ENCODE measurements at places on chromosomes 16 and 17.

GRCh38 chr16:80060470-80060869 is 459.9 kb upstream of the MAF start:
- no peak for DNase-seq

- DNase-seq = no peak
Observed at GRCh38 chr16:12675046-12675445, 128.6 kb downstream of the CPPED1 start.

DNA sequence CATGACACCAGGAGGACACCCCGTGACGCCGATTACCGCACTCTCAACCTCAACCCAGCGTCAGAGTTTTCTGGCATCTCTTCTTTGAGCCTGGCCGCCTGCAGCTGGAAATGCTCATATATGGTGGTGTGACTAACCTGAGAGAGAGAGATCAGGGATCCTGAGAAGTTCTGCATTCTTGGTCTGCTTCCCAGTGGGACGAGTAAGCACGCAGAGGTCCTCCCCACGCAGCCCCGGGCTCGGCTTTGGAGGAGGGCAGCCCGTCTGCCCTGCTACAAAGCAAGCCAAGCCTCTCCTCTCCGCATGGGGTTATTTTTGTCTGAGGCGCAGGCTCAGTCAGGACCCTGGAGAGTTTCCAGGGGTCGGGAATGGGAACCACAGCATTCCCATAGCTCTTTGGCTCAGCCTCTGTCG is 16.5 kb downstream of the CRISPLD2 start:
- DNase-seq = no peak

DNA sequence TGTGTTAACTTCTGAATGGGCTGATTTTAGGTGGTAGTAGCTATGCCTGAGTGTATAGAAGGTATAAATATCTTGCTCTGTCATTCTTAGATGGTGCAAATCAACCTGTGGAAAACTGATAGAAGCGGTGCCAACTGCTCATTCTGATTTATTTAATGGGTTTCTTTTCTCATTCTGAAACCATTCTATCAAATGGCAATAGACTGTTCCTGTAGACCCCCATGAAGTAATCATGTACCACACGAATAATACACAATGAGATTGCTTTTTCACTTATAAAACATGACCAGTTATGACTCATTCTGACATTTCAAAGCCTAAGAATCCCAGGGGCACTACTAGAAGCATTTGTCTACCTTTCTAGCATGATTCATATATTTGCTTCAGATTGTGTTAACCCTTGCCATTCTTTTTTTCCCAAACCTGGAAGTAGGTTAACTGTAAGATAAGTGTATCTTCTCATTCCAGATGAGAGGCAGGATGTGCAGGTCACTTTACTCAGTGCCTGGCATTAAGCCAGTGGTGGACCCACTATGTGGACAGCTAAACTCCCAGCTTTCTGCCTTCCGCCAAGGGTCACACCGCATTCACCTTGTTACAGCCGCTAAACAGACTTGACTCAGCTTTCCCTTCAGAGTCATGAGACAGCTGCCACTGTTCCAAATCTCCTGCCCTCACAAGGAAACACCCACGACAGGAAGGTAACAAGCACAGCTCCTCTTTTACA is 16.4 kb upstream of the SLC16A11 start:
- DNase-seq = peak; percentile 64

GRCh38 chr17:41267711-41268110 is 2.5 kb downstream of the KRTAP9-6 start:
- DNase-seq = no peak

DNA sequence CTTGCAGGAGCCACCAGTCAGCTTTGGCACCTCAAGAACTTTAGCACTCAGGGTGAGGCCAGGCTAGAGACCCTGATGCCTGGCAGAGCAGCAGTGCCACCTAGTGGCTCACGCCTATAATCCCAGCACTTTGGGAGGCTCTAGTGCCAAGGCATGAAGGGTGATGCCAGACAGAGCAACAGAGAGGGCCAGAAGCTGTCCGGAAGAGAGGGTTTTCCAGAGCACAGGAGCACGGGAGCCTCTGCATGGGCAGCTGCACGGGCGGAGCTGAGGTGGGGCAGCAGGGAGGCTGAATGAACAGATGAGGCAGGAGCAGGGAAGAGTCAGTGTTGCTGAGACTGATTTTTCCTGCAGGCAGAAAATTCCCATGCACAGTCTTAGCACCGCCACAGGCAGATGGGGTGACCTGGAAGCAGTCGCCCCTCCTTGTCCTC is 38.9 kb downstream of the MYH3 start:
- peak; percentile 69 for DNase-seq

- DNase-seq = no peak
Observed at GRCh38 chr17:66220079-66220835, 9.0 kb downstream of the APOH start.

GRCh38 chr17:69796078-69796477 is 278.9 kb upstream of the KCNJ16 start:
- DNase-seq = no peak

DNA sequence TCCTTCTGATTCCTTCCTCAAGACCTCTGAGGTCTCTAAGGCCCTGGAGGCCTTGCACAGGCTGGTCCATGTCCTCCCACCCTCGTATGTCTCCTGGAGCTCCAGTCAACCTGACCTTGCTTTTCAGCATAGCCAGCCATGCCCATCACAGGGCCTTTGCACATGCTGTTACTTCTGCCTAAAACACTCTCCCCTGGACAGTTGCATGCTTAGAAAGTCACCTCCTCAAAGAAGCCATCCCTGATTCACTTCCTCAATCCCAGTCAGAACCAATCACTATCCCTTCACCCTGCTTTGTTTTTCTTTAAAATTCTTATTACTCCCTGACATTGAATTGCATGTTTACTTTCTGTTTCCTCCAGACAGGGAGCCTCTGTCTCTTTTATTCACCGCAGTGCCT is 322.1 kb upstream of the CCL2 start:
- DNase-seq = no peak

- no peak for DNase-seq
Observed at GRCh38 chr16:78515421-78515820, 416.0 kb downstream of the WWOX start.

DNA sequence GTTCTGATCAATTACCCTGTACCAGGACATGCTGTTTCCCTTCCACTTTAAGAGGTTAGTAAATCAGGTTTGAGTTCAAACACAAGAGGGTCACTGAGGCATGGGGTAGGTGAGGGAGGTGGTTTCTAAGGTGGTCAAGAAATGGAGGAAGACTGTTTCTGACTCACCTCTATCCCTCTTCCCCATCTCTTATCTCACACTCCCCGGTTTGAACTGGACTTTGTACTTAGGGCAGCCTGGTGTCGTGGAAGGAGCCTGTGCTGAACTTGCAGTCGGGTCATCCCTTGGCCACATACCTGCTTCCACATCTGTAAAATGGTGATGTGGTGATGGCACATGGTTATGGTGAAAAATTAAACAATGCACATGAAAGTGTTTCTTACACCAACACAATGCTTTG is 17.2 kb upstream of the TMEM98 start:
- no peak for DNase-seq

DNA sequence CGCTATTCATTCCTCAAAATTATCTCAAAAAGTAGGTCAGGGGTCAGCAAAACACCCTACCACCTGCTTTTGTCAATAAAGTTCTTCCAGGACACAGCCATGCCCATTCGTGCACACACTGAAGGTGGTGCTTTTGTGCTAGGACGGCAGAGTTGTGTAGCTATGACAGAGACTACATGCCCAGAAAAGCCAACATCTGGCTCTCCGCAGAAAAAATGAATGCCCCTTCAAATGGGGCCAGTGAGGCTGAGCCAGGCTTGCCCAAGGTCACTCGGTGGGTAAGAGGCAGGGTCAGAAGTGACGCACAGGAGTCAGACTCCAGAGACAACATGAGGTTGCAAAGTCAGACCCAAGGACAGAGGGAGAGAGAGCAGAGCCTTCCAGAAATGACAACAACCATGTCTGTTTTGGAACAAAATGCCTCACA is 200.1 kb downstream of the XYLT1 start:
- no peak for DNase-seq

GRCh38 chr16:49563666-49564065 is 190.1 kb downstream of the C16orf78 start:
- no peak for DNase-seq

DNA sequence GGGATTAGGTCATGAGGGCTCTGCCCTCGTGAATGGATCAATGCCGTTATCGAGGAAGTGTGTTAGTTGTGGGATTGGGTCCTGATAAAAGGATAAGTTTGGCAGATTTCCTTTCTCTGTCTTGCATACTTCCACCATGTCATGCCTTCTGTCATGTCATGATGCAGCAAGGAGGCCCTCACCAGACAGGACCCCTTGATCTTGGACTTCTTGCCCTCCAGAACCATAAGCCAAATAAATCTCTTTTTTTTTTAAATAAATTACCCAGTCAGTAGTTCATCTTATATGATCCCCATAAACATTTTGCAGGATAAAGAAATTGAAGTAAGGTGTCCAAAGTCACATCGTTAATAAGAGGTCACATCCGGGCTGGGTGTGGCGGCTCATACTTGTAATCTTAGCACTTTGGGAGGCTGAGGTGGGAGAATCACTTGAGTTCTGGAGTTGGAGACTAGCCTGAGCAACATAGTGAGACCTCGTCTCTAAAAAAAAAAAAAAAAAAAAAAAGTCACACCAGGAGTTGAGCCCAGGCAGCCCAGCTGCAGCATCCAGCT is 25.2 kb downstream of the HEXIM2 start:
- no peak for DNase-seq

GRCh38 chr16:13883276-13883675 is 36.7 kb upstream of the ERCC4 start:
- no peak for DNase-seq

- no peak for DNase-seq
Observed at GRCh38 chr17:77877036-77877435, 81.5 kb upstream of the TNRC6C start.

- no peak for DNase-seq
Observed at GRCh38 chr16:73214825-73215677, 167.1 kb upstream of the ZFHX3 start.

DNA sequence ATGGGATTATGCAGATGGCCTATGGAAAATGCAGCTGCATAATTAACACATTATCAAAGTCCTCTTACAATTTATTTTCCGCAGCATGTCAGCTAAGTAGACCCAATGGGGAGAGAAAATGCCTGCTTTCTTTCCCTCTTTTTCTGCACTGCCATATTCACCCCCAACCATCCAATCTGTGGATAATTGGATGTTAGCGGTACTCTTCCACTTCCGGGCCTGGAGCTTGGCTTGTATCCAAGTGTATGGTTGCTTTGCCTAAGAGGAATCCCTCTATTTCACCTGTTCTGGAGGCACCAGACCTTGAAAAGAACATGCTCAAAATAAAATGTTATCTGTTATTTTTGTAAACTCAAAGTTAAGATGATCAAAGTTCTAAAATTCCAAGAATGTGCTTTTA is 41.1 kb upstream of the CACNG3 start:
- no peak for DNase-seq

GRCh38 chr16:86577314-86577971 is 906 bp upstream of the FOXL1 start:
- no peak for DNase-seq

DNA sequence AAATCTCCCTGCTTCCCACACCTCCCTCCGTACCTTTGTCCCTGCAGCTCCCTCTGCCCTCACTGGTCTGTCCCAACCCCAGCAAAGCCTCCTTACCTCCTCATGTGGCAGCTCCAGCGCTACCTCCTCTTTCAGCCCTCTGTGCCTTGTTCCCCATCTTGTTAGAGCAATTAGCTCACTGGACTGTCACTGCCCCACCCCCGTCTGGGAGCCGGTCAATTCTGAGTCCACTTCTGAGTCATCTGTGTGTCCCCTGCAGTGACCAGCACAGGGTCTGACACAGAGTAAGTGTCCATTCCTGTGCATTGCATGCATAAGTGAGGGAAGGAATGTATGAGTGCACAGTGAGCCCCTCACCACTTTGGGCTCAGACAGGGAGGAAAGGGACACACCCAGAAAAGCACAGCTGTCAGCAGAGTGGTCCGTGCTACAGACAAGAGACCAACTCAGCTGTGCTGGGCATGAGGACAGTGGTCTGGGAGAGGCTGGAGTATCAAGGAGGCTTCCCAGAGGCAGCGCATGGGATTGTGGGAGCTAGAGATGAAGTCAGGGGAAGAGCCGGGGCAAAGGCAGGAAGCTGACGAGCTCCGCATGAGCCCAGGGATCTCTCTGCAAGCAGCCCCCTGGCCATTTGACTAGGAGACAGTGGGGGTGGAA is 45.9 kb downstream of the PITPNM3 start:
- no peak for DNase-seq

GRCh38 chr16:81442220-81442915 is 2.2 kb upstream of the CMIP start:
- no peak for DNase-seq

DNA sequence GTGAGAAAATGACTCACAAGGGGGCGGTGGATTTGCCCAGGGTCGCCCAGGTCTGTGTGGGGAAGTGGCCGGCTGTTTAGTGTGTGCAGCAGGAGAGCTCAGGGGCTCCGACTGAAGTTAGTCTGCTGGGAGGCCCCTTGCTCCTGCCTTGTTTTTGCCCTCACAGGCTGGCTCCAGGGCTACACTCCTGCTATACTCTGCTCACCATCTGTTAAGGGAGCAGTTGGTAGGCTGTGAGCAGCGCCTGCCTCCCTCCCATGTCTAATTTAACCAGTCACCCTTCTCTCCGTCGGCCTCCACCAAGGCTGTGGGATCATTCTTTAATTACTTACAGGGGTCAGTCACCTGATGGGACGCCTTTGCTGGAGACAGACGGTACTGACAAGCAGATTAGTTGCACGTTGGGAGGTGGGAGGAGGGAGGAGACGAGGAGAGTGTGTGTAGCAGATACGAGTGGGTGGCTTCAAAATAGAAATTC is 35.5 kb downstream of the KSR1 start:
- no peak for DNase-seq

DNA sequence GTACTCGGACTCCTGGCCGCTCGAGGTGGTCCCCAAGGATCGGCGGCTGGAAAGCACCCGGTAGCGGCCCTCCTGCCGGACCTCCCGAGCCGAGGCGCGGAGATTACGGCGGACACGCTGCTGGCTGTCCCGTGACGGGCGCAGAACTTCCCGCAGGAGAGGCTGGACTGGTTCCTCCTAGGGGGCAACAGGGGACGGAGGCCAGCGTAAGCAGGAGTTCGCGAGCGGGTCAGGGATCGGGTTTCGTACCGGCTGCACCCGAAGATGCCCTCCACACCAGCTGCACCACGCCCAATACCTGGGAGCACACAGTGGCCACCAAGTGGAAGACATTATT is 341 bp downstream of the SLC7A6OS start:
- no peak for DNase-seq

- peak; percentile 50 for DNase-seq
Observed at GRCh38 chr17:7932483-7932891, 481 bp downstream of the CNTROB start.

- no peak for DNase-seq
Observed at GRCh38 chr17:59428916-59429485, 97.5 kb downstream of the YPEL2 start.
